ENCODE measurements at places on chromosomes 16 and 17.

GRCh38 chr16:67562526-67562917, at the start of gene CTCF:
Gene CTCF (plus strand): TSS chr16:67562526. CDS start chr16:67610833, 48,307 bp downstream.
- DNase-seq = peak; percentile 88

DNA sequence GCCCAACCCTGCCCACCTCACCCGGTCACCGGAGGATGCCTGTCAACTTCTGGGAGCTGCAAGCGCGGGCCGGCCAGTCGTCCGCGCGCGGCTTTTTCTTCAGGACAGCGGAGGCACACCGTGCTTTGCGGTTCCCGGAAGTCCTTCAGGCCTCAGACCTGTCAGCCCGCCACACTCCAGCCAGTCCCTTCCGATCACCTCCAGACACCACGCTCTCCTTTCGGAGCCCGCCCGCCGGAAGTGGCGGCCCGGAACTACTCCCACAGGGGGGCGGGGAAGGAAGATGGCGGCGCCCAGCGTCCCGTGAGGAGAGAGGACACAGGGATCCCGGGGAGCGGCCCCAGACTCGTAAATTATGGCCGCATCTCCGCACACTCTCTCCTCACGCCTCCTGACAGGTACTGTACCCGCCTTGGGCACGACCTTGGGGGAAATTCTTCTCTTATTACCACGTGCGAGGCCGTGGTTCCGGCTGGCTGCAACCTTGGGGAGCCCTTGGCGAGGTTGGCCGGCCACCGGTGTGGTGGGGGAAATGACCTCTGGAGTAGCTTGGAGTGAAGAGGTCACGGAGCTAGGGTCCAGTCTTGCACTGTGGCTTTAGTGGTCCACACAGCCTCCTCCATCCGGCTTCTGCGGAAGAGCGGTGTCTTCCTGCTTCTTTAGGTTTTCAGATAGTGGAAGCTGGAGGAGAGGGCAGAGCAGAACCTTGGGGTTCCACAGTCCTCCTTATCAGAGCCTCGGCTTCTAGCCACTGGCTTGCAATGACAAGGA, at the start of gene COX10:
Gene COX10 (plus strand): TSS at position 254 of the 771 bp plus-strand sequence. CDS start 102 bp downstream, at position 356.
- DNase-seq = peak; percentile 82

DNA sequence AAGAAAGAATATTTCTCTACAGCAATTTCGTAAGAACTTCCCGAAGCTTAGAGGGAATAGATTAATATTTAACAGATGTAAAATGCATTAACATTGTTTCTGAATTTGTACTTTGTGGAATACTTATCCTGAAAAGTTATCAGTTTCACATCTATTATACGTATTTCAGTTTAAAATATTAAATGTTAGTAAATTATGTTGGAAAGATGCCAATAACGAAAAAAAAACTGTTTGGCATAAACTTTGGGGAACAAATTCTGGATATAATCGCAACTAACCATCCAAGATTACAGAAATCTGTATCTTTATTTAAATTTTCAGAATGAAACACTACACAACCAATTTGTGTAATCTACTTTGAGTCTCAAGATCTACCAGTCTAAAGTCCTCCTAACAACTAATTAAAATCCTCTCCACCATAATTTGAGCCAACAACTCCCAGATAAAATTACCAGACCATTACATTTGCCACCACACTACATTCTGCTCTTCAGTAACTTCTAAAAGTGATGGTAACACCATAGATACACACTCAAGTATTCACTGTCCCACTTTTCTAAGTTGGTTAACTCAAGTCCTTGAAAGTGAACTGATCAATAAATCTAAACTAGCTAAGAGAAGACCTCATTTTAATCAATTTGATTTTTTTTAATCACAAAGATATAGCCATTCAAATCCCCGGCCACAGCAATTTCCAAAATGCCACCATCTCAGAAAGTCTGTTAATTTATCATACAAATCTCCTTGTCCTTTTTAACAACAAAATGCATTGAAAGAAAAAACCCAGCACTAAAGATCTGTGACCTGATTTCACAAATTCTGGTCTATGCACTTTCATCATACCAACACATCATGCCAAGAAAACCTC, 2.0 kb downstream of the SIAH1 start:
- DNase-seq = no peak

GRCh38 chr16:13680021-13680889, 239.7 kb upstream of the ERCC4 start:
- no peak for DNase-seq

DNA sequence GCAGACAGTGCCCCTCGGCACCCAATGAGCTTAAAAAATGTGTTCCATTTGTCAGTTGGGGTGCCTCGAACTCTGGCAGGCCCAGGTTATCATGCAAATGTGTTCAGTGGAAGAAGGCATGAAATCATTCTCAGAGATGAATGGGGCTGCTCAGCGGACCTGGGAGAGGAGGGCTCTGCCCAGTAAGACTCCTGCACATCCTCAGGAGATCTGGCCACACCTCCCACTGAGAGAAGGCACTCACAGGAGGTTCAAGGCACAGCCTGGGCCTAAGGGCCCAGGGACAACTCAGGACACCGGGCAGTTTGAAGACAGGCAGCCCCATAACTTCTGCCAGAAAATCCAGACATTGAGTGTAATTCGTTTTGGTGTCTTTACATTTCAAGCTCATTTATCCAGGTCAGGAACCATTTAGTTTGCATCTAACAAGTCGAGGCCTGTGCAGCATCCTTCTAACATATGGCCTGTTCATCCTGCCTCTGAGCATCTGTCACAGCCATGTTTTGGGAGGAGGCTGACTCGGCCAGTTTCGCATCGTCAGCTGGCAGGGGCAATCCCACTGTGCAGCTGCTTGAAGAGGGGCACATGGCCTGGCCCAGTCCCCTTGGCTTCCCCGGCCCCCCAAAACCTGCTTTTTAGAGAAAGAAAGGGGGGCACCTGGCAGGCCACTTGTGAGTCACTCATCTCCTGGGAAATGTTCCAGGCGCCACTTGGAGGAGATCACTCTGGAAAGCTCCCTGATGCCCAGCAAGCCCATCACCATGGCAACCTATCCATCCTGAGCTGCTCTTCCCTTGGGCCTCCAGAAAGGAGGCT, 31.2 kb upstream of the BCAR1 start:
- no peak for DNase-seq

- DNase-seq = peak; percentile 51
Measured at GRCh38 chr17:74737299-74738050, 419 bp downstream of the RAB37 start.

DNA sequence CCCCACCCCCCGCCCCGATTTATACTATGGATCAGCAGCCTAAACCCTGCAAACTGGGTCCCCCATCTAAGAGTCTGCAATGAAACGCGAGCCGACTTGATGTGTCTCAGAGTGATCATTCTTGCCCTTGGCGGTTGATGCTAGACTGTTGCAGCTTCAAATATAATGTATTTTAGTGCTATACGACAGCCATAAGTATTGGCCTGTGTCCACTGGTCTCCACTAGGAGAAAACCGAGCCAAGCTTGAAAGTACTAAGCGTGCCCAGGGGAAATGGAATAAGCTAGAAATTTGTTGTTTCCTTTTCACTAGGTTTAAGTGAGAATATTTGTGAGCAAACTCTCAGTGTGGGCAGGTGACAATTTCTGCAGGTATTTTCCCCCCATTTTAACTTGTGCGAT, 711.2 kb downstream of the MAF start:
- DNase-seq = no peak

Measured in CD4-positive, alpha-beta T cell treated with Interleukin-1 beta for 1 hour (primary cell).